D341Med (cell line): ENCODE measurements at places on chromosomes 5 and 9.

DNA sequence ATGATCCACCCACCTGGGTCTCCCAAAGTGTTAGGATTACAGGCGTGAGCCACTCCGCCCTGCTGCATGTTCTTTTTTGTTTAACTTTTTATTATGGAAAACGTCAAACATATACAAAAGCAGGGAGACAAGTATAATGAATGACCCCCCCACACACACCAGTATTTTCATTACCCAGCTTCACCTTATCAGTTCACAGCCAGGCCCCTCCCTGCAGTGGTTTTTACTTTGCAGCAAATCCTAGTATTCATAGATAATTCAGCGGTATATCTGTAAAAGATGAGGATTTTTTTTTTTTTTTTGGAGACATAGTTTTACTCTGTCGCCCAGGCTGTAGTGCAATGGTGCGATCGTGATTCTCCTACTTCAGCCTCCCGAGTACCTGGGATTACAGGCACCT, 2.3 kb downstream of the POMT1 start:
- no peak for DNase-seq

DNA sequence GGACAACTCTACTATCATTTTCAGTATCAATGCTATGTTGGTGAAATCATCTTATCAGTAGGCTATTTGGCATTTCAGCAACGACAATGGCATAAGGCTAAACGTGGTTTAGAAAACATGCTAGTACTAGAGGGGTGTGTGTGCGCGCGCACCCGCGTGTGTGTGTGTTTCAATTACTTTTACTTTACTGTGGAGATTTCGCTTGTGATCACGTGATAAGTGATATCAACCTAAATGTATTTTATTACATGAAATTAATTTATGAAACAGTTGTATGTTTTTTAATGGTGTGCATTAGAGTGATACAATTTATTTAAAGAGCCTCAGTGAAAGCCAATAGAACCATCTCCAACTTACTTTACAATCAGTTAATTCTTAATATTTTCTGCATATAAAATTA, 587.9 kb upstream of the ITGA1 start:
- no peak for DNase-seq

- DNase-seq, result no peak
Observed at GRCh38 chr9:35700031-35700430, 10.3 kb upstream of the TPM2 start.

DNA sequence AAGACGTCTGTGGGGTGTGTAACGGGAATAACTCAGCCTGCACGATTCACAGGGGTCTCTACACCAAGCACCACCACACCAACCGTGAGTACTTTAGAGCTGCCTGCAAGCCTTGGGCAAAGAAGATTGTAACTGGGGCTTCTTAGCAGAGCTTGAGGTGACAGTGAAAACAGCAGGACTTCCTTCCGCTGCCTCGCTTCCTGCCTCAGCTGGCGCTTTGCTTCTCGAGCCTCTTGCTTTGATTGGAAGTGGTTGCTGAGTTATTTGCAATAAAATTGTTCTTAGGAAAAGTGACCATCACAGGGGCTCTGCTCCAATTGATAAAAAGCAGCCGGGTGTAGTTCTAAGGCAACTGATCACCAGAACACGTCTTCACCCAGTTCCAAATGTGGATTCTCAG, 99.1 kb downstream of the ADAMTS16 start:
- no peak for DNase-seq

DNA sequence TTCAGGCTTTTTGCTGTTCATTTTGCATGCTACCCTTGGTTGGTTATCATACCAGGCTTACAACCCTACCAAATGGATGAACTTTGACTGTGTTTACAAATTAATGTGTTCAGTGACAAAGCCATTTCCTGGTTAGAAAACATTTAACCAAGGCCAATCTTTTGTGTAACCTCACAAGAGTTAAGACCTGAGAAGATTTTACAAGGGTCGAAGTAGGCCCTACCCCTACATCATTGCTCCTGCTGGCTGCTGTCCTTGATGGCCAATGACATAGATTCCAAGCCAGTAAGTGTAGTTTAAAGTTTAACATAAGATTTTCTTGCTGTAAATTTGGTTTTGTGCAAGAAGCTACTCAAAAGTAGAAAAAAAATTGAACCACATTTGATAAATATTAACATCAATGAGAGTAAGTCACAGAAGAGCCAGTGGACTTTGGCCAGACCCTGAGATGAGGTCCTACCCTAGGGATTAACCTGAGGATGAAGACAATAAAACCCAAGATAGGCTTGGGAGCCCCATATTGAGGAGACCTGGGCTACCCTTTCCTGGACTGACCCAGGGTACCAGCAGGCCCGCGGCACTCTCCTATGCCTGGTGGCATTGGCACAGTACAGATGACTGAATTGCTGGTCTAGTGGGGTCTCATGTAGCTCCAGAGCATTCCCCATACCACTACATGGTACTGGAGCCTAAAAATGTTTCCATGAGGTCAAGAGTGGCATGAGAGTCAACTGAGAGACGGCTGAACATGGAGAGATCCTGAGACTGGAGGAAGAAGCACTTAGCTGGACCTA, 8.3 kb downstream of the C1QTNF3 start:
- DNase-seq, result no peak

DNA sequence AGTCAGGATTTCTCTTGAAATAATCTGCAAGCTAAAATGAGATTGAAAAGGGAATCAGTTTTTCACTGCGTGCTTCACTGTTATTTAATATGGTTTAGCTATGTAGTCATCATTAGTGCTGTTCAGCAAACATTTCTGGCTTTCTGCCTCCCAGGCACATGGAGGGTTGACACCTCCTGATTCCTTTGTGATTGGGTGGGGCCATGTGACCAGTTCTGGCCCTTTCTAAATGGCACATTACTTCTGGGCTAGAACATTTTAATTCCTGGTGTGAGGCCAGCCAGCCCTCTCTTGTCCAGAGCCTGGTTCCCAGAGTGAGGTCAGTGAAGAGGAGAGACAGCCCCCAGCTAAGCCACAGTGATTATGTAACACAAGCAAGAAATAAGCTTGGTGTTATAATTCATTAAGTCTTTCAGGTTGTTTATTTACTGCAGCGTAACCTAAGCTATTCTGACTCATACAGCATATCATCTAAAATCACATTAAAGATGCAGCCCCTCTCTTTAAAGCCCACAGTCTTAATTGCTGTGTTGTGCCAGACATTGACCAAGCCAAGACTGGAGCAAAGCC, 17.4 kb upstream of the ARSI start:
- no peak for DNase-seq

- DNase-seq, result no peak
Observed at GRCh38 chr5:178244576-178244975, 12.0 kb upstream of the PHYKPL start.

- no peak for DNase-seq
Observed at GRCh38 chr9:37336150-37336549, 86.3 kb upstream of the GRHPR start.

- DNase-seq, result no peak
Observed at GRCh38 chr9:93196096-93197055, 12.4 kb downstream of the WNK2 start.

- DNase-seq, result no peak
Observed at GRCh38 chr9:95642189-95642588, 125.4 kb upstream of the PTCH1 start.

DNA sequence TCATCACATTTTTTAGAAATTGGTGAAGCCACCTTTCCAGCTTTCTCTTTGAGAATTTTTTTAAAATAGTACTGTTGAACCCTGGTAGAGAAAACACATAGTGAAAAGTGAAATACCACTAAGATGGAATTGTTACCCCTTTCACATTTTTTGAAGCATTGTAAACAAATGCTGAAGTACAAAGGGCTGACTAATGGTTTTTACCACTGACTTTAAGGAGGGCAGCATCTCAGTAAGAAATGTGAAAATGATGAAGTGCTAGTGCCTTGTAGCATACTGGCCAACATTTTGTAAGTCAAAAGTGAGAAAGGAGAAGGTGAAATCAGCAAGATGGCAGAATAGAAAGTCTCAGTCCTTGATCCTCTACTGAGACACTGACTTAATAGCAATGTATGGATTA, 320.6 kb downstream of the PJA2 start:
- DNase-seq, result no peak

DNA sequence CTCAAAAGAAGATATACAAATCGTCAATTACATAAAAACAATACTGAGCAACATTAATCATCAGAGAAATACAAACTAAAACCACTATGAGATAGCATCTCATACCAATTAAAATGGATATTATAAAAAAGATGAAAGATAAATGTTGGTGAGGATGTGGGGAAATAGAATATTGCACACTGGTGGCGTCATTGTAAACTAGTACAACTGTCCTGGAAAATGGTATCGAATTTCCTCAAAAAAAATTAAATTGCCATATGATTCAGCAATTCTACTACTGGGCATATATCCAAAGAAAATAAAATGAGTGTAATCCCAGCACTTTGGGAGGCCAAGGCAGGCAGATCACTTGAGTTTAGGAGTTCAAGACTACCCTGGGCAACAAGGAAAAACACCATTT, 326.0 kb upstream of the FTMT start:
- no peak for DNase-seq

- no peak for DNase-seq
Observed at GRCh38 chr5:144267961-144268513, 97.4 kb downstream of the KCTD16 start.

- no peak for DNase-seq
Observed at GRCh38 chr5:159668556-159668955, 247.7 kb upstream of the ADRA1B start.

DNA sequence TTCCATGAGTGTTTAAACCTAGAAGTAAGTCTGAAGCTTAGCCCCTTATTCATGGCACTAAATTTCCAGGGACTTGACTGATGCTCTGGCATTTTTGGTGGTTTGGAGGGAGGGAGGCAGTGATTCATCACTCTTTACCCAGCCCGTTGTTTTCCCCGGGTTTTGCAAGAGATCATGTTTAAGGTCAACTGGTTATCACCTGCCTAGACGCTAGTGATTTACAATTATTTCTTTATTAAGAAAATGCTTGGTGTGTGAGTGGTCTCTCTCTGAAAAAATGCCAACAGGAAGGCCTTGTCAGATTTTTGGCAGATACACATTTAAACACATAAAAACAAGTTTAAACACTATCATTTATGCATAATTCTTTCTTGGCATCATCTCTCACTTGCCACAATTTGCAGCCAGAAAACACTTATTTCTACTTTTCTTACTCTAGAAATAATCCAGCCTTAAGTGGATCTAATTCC, 737.9 kb upstream of the ZNF608 start:
- DNase-seq, result no peak

DNA sequence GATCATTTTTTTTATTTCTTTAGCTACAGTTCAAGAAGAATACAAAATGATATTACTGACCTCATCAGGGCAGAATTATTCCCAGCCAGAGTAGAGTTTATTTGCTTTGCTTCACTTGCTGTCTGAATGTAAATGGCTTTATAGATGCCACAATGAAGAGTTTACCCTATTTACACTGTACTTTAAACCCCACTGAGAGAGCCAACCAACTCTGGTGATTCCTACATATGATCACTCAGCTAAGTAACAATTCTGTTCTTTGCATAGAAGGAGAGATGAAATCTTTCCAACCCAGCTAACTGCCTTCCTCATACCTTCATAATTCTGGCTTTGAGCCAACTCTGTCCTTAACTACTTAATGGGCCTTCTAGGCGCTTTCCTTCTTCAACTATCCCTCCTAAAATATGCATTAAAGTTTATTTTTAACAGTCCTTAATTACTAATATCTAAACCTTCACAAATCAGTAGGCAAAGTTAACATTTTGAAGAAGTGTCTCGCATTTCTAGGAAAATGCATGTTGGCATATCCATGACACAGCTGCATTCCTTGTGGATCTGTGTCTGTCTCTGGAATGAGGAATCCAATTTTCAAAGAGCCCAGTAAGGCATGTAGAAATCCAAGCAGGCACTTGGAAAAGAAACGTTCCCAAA, 284.8 kb upstream of the GRAMD2B start:
- no peak for DNase-seq

DNA sequence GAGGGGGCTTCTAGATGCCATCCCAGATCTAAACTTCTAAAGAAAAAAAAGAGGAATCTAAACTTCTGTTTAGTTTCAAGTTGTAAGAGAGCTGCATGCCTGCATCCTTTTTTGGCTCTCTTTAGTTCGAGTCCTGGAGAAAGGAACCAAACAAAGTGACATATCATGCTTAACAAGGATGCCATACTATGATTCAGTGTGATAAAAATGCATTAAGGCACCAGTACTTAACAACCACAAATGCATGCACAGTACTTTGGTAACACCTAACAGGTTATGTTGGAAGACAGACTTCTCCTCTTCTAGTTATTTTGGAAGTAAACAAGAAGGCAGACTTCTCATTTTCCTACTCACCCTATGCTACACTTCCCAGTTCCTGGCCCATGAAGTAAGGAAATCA, 27.3 kb downstream of the NME5 start:
- no peak for DNase-seq

DNA sequence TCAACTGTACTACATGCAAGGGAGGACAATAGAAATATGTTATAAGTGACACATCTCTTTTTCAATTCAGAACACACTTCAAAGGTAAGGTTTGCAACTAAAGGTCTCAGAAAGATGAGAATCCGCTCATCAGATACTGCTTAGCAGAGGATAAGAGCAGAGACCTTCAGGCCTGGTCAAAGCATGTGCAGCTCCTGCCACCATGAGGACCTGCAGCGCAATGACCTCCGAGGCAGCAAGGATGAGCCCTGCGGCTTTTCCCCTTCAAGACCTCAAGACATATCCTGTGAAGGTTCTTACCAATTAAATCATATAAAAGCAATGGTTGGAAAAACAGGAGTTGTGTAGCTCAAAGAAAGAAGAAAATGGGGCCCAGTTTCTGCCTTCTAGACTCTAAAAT, 135.8 kb downstream of the TRIM36 start:
- no peak for DNase-seq

DNA sequence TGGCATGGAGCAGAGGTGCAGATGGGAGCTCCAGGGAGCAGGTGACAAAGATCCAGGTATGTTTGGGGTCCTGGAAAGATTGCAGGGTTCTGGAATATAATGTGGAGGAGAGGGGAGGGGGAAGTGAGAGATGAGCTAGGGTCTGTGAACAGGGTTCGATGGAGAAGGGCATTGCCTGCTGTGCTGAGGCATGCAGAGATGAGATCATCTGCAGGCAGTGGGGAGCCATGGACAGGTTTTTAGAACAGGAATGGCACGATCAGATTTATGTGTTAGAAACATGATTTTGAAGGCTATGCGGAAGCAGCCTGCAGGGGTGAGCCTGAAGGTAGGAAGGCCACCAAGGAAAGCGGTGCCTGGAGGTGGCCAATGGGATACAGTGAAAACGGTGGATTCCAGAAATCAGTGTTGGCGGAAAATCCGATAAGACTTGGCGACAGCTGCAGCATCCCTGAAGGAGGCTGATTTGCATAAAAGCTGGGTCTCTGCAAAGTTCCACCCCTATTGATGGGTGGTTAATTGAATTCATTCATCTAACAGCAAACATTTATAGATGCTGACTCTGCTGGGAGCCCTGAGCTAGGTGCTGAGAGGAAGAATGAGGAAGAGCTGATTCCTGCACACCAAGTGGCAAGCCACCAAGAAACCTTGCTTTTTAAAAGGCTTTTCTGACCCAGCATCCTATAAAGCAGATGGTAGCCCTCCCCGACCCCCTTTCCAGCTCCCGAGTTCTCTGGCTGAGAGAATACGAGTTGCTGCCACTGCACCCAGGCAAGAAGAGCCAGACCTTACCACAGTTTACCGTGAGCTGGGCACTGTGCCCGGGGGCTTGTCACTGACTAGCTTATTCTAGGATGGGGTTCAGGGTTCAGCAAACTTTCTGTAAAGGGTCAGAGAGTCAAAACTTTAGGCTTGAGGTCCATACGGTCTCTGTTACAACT, 139.2 kb upstream of the SMIM23 start:
- DNase-seq, result no peak
